ENCODE measurements at places on chromosomes 11 and 22.

DNA sequence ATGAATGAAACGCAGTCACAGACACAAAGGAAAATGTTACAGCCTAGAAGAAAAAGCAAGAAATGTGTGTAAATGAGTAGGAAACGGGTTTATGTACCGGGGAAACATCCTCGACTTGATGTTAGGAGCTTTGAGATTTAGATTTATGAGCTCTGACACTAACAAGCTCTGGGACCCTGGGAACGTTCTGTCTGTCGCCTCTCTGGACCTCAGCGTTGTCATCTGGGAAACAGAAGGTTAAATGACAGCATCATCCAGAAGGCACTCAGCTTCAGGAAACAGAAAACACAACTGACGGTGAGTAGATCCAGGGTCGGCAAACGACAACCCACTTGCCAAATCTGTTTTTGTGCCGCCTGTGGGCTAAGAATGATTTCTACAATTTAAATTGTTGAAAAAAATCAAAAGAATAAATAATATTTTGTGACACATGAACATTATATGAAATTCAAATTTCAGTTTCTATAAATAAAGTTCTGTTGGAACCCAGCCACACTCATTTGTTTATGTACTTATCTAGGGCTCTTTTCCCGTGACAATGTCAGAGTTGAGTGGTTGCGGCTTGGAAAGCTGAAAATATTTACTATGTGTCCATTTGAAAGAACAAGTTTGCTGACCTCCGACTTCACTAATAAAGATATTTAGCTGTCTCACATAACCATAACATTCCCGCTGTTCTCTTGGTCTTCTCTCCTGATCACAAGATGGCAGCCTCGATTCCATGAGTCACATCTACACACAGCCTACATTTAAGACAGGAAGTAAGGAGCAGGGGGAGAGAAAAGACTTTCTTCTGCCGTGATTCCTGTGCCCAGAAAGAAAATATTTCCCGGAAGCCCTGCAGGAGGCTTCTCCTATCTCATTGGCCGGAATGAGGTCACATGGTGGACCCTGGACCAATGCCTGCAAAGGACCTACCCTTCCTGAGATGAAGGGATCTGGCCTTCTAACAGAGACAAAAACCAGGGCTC, 47.1 kb upstream of the SYT13 start:
- DNase-seq, result no peak

- no peak for DNase-seq
Measured at GRCh38 chr11:121376130-121376529, 76.0 kb upstream of the SORL1 start.

- no peak for DNase-seq
Measured at GRCh38 chr11:31809857-31810778, 1.0 kb downstream of the PAX6 start.

- no peak for DNase-seq
Measured at GRCh38 chr11:134196756-134197155, 27.0 kb downstream of the NCAPD3 start.
